ENCODE measurements at places on chromosomes 5 and 9. TPM values are rescaled to one million over a fixed set of nuclear protein-coding genes. Genes with fewer than 3 reads are reported as not detected.

GRCh38 chr5:36367524-36367923, 65.8 kb upstream of the RANBP3L start:
- DNase-seq, result no peak

F2RL2 gene
- 3.3 TPM for total RNA-seq

DNA sequence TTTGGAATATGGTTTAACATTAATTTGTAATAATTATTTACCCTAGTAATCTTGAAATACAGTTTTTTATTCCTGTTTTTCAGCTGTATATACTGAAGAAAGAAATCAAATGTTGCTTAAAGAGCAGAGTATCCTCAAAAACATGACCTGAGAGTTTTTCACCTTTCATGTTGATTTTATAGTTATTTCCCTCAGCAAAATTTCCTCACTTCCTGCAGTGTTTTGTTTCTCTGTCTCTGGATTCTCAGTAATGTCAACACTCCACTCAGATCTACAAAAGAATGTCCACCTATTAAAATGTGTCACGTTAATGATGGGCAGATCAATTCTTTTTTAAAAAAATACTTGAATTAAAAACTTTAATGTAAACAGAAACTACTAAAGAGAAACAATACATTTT, 398.3 kb downstream of the ANXA1 start:
- DNase-seq, result no peak

GRCh38 chr9:87867391-87867790, 15.3 kb upstream of the SPATA31E1 start:
- no peak for DNase-seq
